ENCODE measurements at places on chromosomes 2 and 18.
A peak's percentile ranks its signal among the peaks of the same experiment; 100 is the strongest.

DNA sequence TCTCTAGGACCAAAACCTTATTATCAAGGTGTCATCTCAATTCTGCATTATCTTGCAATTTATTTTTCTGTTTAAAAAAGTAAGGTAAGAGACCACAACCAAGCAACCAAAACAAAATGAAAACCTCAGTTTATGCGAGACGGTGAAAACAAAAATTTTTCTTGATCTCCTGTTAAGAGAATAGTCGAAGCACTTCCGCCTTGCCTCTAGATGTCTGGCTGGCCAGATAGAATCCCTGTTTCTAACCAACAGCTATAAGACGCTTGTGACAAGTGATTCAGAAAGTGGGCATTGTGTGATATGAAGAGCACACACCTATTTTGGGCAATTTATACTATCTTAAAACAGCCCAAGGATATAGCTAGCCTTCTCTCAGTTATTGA is 51.2 kb downstream of the MGAT5 start:
- DNase-seq, result no peak

- peak; percentile 85 for DNase-seq
Observed at GRCh38 chr2:162890690-162891311, 52.2 kb upstream of the KCNH7 start.

GRCh38 chr2:235897992-235898391 is 270.2 kb downstream of the GBX2 start:
- DNase-seq, result no peak

- DNase-seq, result peak; percentile 28
Observed at GRCh38 chr18:13221869-13222855, 3.6 kb downstream of the LDLRAD4 start.

GRCh38 chr2:42826231-42826630 is 33.8 kb upstream of the HAAO start:
- DNase-seq, result no peak

DNA sequence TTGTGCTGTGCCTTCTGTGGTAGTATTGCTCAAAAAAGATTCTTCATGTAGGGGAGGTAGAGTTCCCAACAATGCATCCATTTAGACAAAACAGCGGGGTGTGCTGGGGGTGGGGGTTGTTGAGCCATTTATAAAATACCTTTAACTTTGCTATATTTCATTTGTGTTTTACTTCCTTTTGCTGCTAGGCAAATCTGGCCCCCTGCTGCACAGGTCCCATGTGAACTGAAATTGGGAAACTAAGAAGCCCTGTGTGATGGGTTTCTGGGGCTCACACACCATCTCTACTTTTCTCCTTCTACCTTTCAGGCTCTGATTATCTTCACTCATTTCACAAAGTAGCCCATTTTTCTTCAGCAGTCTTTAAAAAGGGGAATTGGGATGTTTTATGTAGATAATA is 52.7 kb upstream of the ITGA4 start:
- DNase-seq, result no peak

DNA sequence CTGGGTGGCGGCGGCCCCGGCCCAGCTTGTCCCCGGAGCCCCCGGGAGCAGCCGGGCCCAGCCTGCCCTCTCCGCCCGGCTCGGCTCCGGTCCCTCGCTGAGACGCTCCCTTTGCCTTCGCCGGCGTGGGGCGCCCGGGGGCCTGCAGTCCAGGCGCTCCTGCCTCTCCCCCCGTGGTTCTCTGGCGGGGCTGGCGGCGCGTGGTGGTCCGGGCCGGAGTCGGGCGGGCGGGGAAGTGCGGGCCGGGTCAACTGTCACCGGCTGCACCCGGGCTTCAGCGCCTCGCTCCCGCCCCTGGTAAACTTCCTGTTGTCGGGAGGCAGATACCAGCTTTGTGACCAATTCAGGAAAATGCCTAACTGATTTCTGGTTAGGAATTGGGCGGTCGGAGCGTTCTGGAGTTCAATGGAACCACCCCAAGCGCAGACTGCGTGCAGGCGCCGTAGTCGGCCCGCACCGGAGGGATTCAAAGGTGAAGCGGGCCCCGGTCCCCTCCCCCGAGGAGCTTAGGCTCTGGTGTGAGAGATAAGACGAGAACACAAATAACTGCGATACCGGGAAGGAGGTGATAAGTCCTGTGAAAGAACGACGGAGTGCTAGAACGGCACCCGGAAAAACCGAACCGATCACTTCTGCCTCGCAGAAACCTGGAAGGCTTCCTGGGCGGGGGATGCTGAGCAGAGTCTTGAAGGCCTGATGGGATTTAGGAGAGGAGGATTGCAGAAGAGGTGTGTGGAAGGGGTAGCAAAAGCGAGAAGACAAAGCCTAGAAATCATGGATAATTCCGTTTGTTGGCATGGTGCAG is 891 bp downstream of the CAB39 start:
- DNase-seq, result peak; percentile 69

- no peak for DNase-seq
Observed at GRCh38 chr2:46535360-46535759, 56.0 kb downstream of the TMEM247 start.

DNA sequence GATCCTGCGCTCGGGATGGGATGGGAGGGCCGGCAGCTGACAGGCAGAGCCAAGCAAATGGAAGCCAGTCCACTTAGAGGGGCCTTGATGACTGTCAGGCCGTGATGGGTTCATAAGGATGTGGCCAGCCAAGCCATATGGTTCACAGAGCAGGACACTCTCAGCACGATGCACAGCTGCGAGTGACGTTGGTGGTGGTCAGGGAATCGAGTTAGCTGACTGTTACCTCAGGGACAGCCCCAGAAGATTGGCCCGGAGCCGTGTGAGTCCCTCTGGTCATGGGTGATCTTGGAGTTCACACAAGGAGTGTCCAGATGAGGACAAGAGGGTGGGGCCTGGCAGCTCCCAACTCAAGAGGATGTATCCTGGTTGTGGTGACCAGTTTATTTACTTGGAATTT is 70.2 kb downstream of the TPGS2 start:
- DNase-seq, result no peak

DNA sequence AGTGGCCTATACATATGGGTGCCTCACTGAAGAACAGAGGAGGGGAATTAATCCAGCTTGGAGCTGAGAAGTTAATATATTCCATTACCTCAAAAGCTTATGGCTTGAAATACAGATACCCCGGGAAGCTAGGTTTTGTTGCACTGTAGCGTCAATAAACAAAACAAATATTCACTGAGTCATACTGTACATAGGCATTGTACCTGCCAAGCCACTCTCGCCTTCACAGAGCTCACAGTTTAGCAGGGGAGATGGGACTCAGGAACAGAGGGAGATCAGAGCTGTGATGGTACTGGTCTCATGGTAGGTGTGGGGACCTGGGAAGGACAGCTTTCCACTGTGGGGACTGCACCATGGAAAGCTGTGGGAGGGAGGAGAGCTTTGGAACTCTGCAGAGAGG is 111.2 kb upstream of the ST6GAL2 start:
- no peak for DNase-seq
